BJ (cell line): ENCODE measurements at places on chromosomes 7 and 10.

DNA sequence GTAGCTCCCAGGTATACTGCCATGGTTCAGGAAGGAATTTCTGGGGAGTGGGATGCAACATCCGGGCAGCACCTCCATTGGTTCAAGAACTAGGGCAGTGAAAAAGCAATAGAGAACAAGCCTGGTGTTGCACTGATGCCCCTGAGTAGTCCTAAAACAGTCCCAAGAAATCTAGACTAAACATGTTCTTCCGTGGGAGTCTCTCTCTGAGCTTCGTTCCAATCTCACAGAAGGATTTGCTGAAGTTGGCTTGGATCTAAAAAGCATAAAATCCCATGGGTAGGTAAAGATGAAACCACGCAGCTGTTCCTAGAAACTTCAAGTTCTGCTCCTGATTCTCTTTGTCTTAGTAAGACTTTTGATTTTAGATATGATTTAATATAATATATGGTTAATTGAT is 154.5 kb downstream of the PLXDC2 start:
- DNase-seq, result no peak

- DNase-seq, result no peak
Measured at GRCh38 chr10:80397014-80397413, 11.3 kb upstream of the PRXL2A start.

- no peak for DNase-seq
Measured at GRCh38 chr10:121433965-121434364, 164.3 kb downstream of the FGFR2 start.

DNA sequence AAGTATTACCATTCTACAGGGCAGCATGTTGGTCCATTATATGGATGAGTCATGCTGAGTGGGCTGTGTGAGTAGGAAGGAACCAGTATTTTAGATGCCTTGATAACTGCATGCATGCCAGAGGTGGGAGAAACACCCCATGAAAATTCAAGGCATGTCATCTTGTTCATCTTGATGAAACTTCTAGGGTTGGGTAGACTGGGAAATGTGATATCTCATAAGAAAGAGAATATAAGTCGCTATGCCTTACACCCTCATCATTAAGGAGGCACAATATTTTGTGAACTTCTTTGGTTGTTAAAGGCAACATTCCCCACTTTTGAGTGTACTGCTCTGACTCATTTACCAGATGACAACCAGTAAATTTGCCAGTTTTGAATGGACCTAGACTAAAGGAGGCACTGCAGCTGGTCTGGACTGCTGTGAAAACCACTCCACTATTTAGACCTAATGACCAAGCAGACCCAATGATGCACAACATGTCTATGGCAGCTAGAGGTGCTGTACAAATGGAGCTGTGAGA is 48.0 kb downstream of the ZNF365 start:
- DNase-seq, result peak; percentile 76

DNA sequence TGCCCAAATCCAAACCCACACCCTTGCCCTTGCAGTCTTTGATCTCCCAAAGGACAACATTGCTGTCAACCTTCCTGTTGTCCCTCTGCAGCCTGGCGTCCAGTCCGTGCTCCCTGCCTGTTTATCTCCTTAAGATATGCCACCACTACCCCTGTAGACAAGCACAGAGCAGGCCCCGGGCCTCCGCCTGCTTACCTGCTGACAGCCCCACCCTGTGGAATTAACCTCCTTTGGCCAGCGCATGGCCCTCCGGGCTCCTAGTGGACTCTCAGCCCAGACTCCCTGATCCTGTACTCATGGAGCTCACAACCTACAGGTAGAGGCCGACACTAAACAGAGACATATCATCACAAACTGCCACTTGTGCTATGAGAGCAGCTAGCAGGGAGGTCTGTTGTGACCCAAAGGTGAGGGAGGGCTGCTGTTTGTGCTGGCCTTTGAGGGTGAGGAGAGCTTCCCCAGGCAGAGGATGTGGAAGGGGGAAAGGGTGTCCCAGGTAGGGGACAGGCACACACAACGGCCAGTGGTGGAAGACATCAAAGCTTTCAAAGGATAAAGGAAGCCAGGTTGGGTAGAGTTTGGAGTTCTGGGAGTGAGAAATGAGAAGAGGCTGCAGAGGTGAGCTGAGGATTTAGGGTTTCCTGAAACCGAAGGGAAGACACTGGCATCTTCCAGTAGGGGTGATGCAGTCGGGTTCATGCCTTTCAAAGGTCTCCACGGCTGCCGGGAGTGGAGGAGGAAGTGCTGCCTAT is 174.5 kb upstream of the ZMIZ1 start:
- no peak for DNase-seq

DNA sequence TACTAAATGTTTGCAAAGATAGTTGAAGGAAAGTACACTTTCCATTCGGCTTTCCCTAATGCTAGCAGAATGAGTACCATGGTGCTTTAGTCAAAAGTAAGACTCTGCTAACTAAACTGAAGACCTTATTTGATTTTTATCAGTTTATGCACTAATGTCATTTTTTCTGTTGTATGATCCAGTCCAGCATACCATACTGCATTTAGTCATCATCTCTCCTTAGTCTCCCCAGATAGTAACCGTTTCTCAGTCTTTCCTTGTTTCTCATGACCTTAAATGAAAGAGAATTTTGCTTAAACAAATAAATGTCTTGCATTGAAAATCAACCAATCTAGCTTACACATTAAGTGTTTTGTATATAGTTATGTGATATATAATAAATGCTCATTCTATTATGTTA is 529.5 kb upstream of the SEMA3D start:
- DNase-seq, result no peak

- no peak for DNase-seq
Measured at GRCh38 chr7:140641524-140642195, 1.0 kb upstream of the DENND2A start.

GRCh38 chr10:129440247-129440646 is 26.8 kb upstream of the MGMT start:
- DNase-seq, result no peak

GRCh38 chr10:14039968-14040668 is 290.6 kb downstream of the FRMD4A start:
- DNase-seq, result peak; percentile 95

DNA sequence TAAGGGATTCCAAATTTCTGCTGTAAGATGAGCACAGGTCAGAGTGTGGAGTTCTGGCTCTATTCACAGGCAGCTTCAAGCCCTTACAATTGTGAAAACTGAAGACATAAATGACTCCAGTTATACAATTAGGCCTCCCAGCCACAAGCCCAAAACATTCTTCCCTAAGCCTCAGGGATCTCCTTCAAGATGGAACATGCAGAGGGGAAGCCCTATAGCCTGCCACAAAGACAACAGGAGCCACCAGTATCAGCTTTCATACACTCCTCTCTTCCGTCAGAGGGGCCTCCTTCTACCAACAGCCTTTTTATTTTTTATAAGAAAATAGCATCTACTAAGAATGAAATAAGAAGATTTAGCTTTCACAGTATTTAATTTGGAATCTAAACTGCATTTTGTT is 46.5 kb downstream of the DLD start:
- no peak for DNase-seq

DNA sequence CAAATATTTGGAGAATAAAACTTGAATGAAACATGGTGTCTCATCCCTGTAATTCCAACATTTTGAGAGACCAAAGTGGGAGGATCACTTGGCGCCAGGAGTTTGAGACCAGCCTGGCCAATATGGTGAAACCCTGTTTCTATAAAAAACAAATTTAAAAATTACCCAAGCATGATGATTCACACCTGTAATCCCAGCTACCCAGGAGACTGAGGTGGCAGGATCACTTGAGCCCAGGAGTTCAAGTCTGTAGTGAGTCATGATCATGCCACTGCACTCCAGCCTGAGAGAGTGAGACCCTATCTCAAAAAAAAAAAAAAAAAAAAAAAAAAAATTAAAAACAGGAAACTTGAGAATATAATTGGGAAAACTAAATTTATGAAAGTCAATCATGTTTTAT is 481.1 kb downstream of the SEMA3D start:
- no peak for DNase-seq

- peak; percentile 55 for DNase-seq
Measured at GRCh38 chr10:122854648-122855047, 9.0 kb upstream of the CUZD1 start.

- no peak for DNase-seq
Measured at GRCh38 chr10:8840356-8840755, 785.9 kb downstream of the GATA3 start.

- DNase-seq, result no peak
Measured at GRCh38 chr7:55838595-55838994, 24.0 kb downstream of the SEPTIN14 start.

GRCh38 chr7:145624618-145625017 is 492.0 kb upstream of the CNTNAP2 start:
- no peak for DNase-seq

- peak; percentile 77 for DNase-seq
Measured at GRCh38 chr7:27066148-27066547, 29.7 kb downstream of the HOXA1 start.

DNA sequence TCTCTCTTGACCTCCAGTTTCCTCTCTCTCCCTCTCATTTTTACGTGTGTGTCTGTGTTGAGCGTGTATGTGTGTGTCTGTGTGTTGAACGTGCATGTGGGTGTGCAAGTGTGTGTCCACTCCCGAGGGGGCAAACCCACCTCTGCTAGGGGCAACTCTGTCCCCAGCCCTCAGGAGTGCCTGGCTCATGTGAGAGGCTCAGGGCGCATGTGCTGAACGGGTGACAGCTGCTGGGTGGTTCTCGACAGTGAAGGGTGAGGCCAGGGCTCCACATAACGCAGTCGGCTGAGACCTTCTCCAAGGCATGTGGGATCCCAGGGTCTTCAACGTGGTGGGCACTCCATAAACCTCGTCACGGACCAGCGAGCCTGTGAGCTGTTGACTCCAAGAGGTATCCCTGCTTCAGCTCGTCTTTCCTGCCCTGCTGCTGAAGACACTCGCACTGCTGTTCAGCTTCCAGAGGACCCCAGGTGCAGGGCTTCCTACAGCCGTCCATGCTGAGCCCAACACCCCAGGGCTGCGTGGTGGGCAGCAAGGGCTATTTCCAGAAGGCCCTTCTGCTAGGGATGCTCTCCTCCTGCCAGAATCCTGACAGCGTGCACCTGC is 361.6 kb upstream of the SHH start:
- no peak for DNase-seq

GRCh38 chr10:7546385-7546967 is 120.3 kb downstream of the ITIH5 start:
- DNase-seq, result no peak

DNA sequence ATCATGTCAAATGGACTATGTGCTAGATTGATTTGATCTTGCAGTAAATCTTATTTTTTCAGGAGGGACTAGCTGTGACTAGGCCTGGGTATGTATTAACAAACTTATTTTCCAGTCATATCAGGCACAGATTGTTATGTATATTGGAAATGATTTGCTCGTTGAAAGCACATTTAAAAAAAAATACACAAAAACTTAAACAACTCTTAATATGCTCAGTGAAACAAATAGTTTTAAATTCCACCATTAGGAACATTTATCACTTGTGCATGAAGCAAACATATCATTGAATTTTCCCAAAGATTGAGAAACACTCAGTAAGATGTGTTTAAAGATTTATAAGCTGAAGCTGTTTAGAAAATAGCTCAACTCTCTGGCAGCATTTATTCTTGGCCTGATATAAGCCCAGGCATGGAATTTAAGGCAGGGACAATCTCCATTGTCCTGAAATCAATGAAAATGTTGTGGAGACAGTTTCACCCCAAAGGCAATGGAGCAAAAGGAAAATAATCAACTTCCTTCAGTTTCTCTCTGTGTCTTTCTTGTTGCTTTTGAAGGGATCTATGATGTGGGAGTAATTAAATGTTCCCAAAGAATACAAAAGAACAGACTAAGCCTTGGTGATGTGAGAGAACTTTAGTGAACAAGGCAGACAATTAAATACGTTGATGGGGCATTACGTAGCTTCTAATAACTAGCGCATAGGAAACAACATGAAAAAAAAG is 250.3 kb downstream of the GPR37 start:
- DNase-seq, result no peak

- no peak for DNase-seq
Measured at GRCh38 chr10:92822060-92822634, 26.2 kb upstream of the EXOC6 start.

GRCh38 chr7:101677797-101678479 is 48.8 kb upstream of the MYL10 start:
- no peak for DNase-seq

DNA sequence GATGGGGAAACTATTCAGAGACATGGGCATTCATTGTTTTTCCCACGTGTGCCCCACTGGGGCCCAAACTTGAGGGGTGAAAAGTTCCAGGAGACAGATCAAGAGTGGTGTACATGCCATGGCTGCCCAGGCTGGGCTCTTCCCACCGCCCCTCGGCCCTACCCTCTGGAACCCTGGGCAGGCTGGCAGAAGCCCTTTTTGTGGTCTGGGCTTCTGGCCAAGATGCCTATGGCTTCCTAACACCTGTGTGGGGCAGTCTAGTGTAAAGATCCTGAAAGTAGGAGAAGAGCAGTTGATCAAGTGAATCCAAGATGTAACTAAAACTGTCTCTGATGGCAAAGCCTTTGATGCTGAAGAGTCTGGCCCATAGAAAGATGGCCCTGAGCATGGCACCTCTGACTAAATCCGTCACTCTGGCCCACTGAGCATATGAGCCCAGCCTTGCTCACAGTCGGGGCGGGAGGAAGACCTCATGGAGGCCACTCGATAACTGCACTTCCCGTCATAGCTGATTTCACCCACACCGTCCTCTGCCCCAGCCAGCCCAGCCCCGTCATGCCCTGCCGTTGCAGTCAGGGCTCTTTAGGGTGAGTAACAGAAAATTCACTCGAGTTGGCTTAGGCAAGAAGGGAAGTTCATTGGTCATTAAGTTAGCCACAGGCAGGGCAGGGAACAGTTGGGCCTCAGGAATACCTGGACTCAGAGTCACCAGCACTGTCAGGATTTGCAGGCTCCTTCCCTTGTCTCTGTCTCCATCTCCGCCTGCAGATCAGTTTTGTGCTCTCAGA is 37.9 kb upstream of the MTPAP start:
- DNase-seq, result no peak

DNA sequence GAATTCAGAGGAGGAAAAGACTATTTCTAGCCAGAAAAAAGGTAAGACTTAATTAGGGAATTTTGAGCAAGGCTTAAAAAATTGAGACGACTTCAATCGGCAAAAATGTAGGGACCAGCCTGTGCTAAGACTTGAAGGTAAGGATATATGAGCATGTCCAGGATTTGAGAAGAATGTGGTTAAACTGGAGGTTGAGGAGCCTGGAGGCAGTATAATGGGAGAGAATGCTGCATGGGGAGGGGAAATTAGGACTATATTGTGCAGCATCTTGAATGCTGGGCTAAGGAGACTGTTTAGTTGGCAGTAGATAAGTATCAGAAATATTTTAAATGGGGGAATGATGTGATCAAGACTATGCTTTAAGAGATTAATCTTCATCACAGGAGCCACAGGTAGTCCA is 53.1 kb upstream of the PCGF5 start:
- no peak for DNase-seq

DNA sequence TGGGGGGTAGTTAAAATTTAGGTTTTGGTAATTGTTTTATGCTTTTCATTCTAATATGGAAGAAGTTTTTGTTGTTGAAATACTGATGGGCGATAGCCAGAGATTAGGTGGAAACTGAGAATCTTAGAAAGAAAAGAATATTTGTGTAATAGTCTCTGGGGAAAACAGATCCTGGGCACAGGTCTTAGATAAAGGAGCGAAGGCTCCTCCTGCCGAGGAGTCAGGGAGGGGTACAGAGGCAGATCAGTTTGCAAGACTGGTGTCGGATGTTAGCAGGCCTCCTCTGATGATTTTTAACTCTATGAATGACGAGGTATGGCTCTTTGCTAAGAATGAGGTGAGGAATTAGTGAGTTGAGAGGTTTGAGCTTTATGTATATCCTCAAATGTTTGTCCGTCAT is 339.7 kb downstream of the HGF start:
- DNase-seq, result no peak
